ENCODE measurements at places on chromosomes 1 and 21.

GRCh38 chr21:24729568-24729967, 877.7 kb downstream of the MRPL39 start:
- no peak for DNase-seq

- DNase-seq, result no peak
Observed at GRCh38 chr21:21713651-21714180, 715.5 kb downstream of the NCAM2 start.

GRCh38 chr1:79929356-79929755, 922.8 kb upstream of the ADGRL4 start:
- DNase-seq, result no peak

- DNase-seq, result no peak
Observed at GRCh38 chr1:216849146-216849545, 125.9 kb upstream of the ESRRG start.

GRCh38 chr1:241751524-241751923, 96.5 kb upstream of the EXO1 start:
- DNase-seq, result no peak

All from memory B cell (primary cell).